Tibial nerve (tissue), 4 donors: ENCODE measurements at places on chromosomes 4 and X.

DNA sequence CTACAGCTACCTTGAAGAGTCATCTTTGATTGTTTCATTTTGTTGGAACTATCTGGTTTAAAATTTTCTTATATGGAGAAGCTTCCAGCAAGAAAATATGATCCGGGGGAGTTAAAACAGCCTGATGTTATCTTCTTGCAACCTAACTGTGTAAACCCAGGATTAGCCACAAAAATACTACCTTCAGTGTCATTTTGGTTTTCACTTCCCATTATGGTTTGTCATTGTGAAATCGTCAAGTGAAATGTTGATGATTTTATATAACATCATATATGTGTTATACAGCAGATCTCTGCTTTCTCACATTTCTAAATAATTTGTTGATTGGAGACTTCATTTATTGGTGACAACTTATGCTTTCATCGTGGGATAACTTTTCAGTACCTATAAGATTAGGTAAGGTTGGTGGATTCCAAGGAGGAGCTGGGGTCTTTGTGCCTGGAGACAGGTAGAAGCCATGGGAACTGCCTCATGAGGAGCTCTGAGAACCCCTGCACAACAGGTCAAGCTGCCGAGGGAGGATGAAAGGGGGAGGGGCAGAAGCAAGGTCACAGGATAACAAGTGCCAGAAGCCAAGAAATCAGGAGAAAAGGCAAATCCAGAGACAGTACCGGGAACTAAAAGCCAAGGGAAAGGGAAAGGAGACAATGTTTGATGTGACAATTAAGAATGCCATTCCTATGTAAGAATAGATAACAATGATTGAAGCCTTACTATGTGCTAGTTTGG, 7.2 kb downstream of the ARHGAP24 start:
- no peak for DNase-seq

DNA sequence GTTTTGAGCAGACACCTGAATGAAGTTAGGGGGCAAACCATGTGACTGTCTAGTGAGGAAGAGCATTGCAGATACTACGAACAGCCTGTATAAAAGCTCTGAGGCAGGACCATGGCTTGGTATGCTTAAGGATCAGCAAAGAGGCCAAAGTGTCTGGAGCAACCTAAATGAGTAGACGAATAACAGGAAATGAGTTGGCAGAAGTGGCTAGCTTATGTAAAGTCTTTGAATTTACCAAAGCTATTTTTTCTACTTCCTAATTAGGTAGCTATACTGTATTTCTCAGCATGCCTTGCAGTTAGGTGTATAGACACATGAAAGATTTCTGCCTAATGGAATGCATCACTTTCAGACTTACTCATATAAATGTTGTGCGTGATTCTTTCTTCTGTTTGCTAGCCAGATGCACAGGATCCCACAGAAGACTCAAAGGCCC, 9.3 kb upstream of the GPRIN3 start:
- no peak for DNase-seq

DNA sequence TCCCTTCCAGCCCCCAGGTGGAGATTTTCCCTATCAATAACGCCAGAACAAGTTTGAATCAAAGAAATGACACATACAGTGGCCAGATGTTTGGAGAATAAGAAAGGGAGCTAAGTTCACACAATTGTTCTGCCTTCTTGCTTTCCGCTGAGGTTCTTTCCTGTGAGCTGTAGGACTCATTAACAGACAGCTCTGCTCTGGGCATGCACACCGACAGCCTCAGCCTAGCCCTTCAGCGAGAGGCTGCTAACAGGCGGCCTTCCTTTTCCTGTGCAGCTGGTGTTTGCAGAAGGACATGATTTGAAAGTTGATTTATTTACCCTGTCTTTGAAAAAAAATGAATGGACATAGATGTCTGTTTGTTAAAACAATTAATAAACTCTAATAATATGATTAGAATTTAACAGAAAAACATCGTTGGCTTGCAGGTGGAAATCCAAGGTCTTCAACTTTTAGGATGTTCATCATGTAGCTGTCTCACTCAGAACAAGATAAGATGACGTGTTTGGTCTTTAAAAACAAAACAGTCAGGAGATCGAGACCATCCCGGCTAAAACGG, 183.3 kb downstream of the KDR start:
- DNase-seq: no peak

- no peak for DNase-seq
These were observed 142.6 kb downstream of the EGF start for GRCh38 chr4:110055158-110055768.

DNA sequence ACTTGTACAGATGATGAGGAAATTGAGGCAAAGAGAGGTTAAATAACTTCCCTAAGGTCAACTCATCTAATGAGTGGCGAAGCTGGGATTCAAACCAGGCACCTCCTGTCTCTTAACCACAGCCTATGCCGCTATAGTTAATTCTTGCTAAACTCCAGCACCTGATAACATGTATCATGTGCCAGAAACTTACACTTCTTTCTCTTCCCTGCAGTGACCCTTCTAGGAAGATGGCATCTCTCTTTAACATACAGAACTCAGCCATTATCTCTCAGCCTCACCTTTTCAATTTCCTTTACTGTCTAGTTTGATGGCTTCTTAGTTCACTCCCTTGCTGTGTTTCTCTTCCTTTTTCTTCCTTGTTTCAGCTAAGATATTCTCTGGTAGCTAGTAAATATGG, 2.5 kb downstream of the VBP1 start:
- no peak for DNase-seq

- DNase-seq: peak; percentile 48
These were observed 691 bp upstream of the IGFBP7 start for GRCh38 chr4:57110640-57111511.

DNA sequence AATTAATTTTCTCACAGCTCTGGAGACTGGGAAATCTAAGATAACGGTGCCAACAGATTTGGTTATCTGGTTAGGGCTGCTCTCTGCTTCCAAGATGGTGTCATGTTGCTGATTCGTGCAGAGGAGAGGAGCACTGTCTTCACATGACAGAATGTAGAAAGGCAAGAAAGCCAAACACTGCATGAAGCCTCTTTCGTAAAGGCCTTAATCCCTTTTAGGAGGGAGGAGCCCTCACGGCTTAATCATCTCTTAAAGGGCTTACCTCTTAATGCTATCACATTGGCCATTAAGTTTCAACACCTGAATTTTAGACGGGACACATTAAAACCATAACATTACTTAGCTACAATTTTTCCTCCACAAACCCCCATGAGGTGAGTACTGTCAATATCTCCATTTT, 174.1 kb downstream of the COX18 start:
- DNase-seq: no peak

- DNase-seq: no peak
These were observed 89.7 kb upstream of the PCDH7 start for GRCh38 chr4:30630431-30630830.

GRCh38 chr4:152165146-152165545, 370.7 kb downstream of the FBXW7 start:
- DNase-seq: no peak

DNA sequence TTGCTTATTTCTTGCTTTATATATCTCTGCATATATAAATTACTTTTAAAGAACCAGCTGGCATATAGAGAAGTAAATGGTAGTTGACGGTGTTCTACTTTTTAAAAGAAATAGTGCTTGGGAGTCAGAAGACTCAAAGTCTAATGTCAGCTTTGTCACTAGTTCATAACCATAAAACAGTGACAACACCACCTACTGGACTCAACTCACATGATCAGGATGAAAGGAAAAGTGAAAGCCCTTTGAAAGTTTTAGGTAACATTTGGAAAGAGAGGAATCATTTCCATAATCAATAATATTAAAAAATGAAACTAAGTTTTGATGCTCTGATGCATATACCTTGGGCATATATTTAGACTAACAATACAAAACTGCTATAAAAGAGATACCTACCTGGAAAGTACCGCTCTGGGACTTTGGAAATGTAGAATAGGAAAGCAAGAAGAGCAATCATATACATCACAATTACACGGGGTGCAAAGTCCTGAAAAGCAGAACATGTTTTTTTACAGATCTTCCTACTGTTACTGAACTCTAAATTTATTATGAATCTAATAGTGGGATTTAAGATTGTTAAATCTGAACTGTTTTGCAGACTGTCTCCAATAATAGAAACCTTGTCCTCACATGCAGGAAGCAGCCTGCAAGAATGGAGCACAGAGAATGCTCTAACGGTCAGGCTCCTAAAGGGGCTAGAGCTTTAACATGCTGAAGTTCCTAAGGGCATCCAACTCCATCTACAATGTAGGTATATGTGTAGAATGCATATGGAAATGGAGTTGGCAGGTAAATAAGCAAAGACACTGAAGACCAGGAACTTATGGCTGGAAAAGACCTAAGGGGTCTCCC, 15.6 kb downstream of the PAQR3 start:
- no peak for DNase-seq
